ENCODE measurements at places on chromosomes 2 and 18.

DNA sequence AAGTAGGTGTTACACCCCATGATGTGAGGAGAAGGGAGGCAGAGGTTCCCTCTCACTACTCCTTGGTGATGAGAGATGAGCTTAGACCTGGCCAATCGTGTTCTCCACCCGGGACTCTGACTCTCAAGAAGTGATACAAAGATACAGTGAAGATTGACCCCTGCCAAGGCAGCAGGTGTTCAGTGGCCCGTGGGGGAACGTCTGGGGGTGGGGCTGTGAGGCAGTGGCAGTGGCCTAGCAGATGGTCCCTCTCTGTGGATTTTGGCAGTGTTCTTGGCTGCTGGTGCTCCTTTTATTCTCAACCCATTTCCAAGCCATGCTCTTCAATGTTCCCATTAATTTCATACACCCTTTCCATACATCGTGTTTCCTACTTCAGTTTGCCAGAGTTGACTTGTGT is 120.4 kb upstream of the NEDD4L start:
- DNase-seq: no peak

GRCh38 chr2:129732630-129733026 is 246.8 kb upstream of the RAB6C start:
- no peak for DNase-seq

- DNase-seq: no peak
Observed at GRCh38 chr2:151657667-151658076, 76.6 kb downstream of the NEB start.

- DNase-seq: no peak
Observed at GRCh38 chr2:192151853-192152252, 42.9 kb downstream of the TMEFF2 start.

DNA sequence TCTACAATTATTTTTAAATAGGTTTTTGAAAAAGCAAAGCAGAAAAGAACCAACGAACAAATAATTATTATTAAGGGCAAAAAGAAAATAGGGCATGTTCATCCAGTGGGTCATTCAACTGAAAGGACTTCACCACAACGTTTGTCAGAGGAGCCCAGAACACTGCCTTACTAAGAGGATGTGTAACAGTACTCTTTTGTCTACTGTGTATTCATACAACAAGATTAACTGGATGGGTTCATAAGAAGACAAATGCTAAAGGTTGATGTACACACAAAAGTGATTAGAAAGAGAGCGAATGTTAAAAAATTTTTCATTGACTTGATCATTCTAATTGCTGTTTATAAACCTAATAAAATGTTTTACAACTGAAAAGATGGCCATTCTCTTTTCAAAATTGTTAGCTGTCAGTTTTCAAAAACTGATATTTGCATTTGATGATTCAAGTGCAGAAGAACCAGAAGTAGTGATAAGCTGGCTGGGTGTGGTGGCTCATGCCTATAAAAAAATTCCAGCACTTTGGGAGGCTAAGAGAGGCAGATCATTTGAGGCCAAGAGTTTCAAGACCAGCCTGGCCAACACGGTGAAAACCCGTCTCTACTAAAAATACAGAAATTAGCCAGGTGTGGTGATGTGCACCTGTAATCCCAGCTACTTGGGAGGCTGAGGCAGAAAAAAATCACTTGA is 33.1 kb downstream of the MGAT4A start:
- no peak for DNase-seq
